ENCODE measurements at places on chromosomes 6 and 20. TPM values are rescaled to one million over a fixed set of nuclear protein-coding genes. Genes with fewer than 3 reads are reported as not detected.

Gene GJA10
- total RNA-seq, result not detected

Gene HNF4A
- total RNA-seq, result 171 TPM

Gene IPCEF1
- 2.8 TPM for total RNA-seq

Gene OVOL2
- total RNA-seq, result 0.17 TPM

Gene RAD21L1
- total RNA-seq, result not detected

Gene CLVS2
- not detected for total RNA-seq

Gene BANF2
- not detected for total RNA-seq

Gene OR2J1
- not detected for total RNA-seq

Gene EYA2
- 0.23 TPM for total RNA-seq

DNA sequence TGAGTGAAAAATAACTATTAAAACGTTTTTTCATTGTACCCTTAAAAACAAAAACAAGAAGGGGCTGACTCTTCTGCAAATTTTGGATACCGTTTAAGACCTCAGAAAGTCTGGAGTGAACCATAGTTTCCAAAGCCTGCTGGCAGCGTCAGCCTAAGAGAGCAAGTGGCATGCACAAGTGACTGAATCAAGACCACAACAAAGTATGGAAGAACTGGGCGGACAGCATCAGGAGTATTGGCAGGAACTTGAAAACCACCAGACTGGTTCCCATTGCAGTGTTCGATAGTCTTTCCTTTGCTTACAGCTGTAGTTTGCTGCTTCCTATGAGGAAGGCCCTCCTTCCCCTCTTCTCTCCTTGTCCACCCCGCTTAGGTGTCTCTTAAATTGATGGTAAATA is 33.7 kb upstream of the MYLIP start:
- DNase-seq, result no peak
- no peak overlapping the region for H3K27ac ChIP-seq
- no peaks in the 10 kb centered on the region for H3K36me3 ChIP-seq
- H3K4me1 ChIP-seq, result no peaks in the 10 kb centered on the region
- H3K4me3 ChIP-seq, result no peak overlapping the region

DNA sequence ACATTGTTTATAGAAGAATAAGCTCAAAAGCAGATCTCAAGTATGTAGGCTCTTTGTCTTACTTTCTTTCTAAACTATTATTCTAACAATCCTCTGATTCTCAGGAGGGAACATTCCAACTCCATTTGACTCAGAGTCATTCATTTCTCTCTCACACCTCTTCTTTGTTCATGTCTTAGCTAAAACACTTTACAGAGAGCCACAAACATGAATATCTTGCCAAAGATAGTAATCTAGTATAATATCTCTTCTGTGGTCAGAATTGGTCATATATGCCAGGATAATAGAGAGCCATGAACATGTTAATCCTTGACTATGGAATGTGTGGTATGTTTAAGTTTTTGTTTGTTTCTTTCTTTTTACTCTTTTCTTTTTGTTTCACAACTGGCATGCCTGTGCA is 456.0 kb upstream of the PTCHD4 start:
- H3K27me3 ChIP-seq, result no peaks in the 10 kb centered on the region
- H3K4me3 ChIP-seq, result no peak overlapping the region
- DNase-seq, result no peak
- no peak overlapping the region for H3K27ac ChIP-seq

DNA sequence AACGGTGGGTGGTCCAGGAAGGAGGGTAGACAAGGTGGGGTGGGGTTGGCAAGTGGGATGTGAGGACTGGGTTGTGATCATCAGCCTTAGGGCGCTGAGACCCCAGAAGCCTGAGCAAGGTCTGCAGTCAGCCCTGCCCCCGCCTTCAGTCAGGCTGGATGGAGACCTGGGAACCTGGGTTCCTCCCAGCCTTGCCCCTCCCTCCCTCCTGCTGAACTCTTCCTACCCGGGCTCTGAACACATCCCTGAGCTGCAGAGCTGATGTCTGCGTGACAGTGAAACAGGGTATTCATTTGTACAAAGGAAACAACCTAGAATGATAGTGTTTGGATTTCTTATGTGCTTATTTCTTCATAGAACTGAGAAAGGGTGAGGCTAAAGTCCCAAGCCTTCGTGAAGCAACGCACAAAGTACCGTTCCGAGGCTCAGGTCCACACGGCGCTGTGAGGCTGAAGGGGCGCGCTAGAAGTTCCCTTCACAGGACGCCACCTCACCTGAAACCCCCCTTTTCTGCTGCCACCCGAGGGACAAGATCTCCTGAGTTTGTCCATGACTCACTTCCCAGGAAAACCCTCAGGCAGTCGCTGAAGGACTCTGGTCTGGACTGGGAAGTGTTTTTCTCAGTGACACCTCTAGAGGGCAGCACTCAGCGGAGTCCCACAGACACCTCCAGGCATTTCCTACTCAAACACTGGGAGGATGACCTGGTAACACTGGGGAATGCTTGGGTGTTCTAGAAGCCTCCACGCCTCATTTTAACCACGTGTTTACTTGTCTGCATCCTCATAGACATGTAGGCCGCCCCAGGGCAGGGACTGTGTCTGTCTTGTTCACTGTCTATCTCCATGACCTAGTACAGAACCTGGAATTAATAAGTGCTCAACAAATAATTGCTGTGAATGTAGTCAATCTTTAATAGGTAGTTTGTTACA is 1.2 kb downstream of the GSTA5 start:
- no peaks in the 10 kb centered on the region for H3K4me1 ChIP-seq
- DNase-seq, result peak; percentile 60
- no peaks in the 10 kb centered on the region for H3K27me3 ChIP-seq
- no peaks in the 10 kb centered on the region for H3K36me3 ChIP-seq

DNA sequence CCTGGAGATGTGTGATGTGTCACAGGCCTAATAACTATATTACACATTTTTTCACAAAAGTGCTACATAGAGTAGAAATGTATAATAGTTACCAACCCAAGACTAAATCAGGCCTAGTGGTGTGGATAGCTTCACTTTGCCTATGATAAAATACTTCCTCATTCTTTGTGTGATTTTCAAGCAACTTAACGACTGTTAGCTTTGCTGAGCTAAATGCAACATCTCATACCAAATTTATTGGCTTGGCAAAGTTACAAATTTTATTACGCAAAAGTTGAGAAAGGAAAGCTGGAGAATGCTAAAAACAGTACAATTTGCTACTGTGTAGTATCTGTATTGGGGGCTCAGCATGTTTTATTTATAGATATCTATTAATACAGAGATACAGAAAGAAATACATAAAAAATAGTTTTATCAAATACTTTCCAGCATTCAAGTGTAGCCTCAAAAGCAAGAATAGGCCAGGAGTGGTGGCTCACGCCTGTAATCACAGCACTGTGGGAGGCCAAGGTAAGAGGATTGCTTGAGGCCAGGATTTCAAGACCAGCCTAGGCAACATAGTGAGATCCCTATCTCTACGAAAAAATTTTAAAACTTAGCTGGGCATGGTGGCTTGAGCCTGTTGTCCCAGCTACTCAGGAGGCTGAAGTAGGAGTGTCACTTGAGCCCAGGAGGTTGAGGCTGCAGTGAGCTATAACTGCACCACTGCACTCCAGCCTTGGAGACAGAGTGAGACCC is 3.6 kb upstream of the EDN1 start:
- H3K4me3 ChIP-seq, result no peak overlapping the region
- no peak for DNase-seq
- peaks cover 9% of the 10 kb centered on the region for H3K4me1 ChIP-seq
- no peaks in the 10 kb centered on the region for H3K27me3 ChIP-seq

- H3K27ac ChIP-seq, result no peak overlapping the region
- no peaks in the 10 kb centered on the region for H3K27me3 ChIP-seq
- H3K36me3 ChIP-seq, result no peaks in the 10 kb centered on the region
- DNase-seq, result no peak
- H3K4me1 ChIP-seq, result peaks cover 7% of the 10 kb centered on the region
Observed at GRCh38 chr6:35230950-35231349, 17.2 kb downstream of the SCUBE3 start.

DNA sequence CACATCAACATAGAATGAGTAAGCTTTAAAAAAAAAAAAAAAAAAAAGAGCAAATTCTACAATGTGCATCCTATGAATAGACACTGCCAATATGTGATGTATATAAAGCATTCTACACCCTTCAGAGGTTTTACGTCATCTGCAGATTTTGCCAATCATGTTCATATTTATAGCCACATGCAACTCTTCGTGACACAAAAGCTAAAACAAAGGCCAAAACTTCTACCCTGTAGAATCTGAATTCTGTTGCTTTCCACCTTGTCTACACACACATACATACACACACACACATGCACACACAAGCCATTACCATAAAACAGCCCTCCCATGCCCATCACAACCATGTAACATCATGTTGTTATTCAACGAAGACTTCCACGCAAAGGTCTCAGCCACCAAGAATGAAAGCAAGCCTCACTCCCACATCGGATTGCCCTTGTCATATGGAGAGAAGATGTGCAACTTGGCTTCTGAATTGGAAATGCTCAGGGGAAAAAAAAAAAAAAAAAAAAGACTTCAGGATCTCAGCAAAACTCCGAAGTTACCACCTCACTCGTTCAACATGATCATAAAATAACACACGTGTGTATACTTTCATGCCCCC is 479.4 kb upstream of the JARID2 start:
- no peak overlapping the region for H3K4me3 ChIP-seq
- no peaks in the 10 kb centered on the region for H3K27me3 ChIP-seq
- peaks cover 8% of the 10 kb centered on the region for H3K4me1 ChIP-seq
- DNase-seq, result no peak
- H3K36me3 ChIP-seq, result no peaks in the 10 kb centered on the region
- H3K27ac ChIP-seq, result no peak overlapping the region

- H3K4me3 ChIP-seq, result no peak overlapping the region
- DNase-seq, result no peak
Observed at GRCh38 chr6:129969064-129969463, 49.3 kb upstream of the L3MBTL3 start.

DNA sequence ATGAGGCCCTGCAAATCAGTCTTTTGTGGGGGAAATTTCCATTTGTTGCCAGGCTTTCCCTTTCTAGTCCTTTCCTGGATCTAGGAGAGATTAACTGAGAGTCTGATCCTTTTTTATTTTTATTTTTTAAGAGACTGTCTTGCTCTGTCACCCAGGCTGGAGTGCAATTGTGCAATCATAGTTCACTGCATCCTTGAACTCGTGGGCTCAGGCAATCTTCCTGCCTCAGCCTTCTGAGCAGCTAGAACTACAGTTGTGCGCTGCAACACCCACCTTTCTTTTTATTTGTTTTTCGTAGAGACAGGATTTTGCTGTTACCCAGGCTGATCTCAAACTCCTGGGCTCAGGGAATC is 22.9 kb downstream of the OR2B2 start:
- no peaks in the 10 kb centered on the region for H3K27me3 ChIP-seq
- DNase-seq, result no peak
- no peaks in the 10 kb centered on the region for H3K36me3 ChIP-seq

- no peaks in the 10 kb centered on the region for H3K27me3 ChIP-seq
- no peak overlapping the region for H3K4me3 ChIP-seq
- H3K27ac ChIP-seq, result no peak overlapping the region
- H3K36me3 ChIP-seq, result no peaks in the 10 kb centered on the region
- DNase-seq, result no peak
- no peaks in the 10 kb centered on the region for H3K4me1 ChIP-seq
Observed at GRCh38 chr6:24743265-24743943, 24.4 kb upstream of the C6orf62 start.
